ENCODE measurements at places on chromosomes 7 and 10.

DNA sequence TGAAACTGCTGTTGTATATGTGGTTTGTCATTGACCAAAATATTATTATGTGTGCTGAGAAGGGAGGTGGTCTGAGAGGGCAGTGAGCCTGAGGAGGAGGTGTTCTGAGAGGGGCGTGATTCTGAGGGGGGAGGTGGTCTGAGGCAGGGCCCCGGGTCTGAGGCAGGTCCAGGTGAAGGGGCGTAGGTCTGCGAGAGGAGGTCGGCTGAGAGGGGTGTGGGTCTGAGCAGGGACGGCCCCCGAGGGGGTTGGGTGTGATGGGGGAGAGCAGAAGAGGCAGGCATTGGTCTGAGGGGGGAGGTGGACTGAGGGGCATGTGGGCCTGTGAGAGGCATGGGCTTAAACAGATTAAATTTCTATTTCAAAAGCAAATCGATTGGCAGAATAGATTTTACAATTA, 32.4 kb downstream of the AKR1C4 start:
- no peak for DNase-seq

- DNase-seq = no peak
These were observed 16.6 kb downstream of the MINDY3 start for GRCh38 chr10:15843695-15844094.

DNA sequence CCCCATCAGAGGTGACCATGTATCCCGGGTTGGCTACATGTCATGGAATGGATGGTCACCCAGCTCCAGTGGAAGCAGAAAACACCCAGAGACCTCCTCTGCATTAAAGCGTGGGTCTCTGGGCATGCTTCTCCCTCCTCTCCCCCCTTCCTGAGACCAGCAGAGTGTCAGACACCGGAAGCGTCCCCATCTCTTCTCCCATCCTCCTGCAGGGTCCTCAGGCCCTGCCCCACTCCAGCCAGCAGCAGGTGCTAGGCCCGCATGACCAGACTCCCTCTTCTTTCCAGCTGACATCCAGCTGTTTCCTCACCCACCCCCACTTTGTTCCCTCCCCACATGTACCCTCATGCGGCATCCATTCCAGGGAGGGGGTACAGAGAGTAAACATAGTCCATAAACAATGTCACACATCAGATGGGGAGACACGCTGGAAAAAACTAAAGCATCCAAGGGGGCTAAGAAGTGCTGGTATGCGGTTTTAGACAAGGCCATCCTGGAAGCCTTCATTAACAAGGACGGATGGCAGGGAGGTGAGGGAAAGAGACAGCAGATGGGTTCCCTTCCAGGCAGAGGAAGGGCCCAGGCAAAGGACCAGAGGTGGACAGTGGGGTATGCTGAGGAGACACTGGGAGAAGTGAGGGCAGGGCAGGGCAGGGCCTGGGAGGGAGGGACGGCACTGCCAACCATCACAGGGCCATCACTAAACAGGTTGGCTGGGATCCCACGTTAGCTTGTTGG, 12.5 kb upstream of the SLC18A3 start:
- no peak for DNase-seq

DNA sequence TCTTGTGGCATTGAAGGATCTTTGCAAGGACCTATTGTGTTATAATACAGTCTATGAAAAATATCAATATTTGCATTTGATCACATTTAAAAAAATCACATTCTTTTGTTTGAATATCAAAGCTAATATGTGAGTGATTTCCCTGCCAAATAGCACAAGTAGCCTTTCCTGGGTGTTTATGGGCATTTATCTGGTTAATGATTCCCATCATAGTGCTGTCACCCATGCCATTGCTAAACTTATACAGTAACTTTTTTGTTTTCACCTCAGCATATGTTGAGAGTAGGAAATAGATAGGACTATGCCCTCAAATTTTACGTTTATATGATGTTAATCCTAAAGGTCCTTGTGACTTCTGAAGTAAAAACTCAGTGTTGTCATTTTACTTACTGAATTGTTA, 136.9 kb downstream of the CFTR start:
- no peak for DNase-seq

- DNase-seq = no peak
These were observed 69.5 kb downstream of the SORCS1 start for GRCh38 chr10:107094824-107095522.

- DNase-seq = peak; percentile 53
These were observed 3.6 kb downstream of the SEC23IP start for GRCh38 chr10:119896061-119896655.

Data from RPMI7951 (cell line).